ENCODE measurements at places on chromosomes 1 and 21.

DNA sequence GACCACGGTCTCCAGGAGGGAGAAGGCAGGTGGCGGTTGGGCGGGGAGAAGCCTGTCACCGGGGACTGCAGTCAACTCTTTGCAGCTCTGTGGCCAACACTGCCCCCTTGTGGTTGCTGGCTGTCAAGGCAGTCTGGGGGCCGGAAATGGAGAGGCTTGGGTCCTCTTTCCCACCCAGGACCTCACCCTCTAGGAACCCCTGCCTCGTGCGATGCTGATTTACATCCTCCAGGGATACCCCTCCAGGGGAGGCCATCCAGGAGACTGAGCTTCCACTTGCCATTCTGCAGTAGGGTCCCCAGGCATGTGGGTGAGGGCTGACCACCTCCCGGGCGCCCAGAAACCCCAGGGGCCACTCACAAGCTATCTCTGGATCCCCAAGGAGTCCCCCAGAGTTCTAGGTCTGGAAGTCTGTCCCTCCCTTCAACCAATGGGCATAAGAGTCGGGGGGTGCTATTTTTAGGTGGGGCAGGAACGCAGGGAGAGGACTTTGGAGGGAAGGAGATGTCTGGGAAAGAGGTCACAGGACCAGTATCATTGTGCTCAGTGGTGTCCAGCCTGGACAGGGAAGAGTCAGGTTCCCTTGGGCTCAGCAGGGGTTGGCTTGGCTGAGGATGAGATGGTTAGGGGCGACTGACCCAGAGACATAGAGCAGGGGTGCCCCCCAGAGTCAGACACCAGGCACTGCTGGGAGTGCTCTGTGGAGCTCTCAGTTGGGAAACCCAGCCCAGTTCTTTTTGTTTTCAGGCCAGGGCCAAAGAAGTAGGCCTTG, 7.1 kb upstream of the GPR61 start:
- peak; percentile 95 for DNase-seq

DNA sequence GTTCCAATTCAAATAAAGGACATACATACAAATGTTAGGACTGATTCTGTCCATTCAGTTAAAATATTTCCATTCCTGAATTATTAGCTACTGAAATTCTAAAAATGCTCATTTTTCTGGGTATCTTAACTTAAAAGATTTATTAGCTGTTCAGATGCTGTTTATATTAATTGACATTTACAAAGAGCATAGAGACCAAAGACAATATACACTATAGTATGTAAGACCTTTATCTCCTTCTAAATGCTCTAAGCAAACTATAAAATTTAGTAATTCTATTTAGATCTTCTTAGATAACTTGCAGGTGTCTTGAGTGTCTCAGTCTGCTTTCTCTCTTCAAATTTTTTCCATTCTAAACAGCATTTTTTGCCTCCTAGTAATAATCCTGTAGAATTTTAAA, 39.3 kb downstream of the VAMP4 start:
- DNase-seq = no peak

DNA sequence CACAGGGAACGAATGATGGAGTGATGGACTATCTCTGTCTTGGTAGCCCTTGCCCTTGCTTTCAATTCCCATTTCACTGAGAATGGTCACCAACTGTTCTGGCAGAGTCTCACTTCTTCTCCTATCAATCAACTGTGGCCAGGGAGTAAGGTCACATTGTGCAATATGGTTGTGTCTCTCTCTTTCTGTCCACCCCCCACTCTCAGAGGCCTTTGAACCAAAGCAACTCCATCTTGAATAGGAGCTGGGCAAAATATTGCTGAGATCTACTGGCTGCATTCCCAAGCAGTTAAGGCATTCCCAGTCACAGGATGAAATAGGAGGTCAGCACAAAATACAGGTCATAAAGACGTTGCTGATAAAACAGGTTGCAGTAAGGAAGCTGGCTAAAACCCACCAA, 36.7 kb downstream of the NTMT2 start:
- no peak for DNase-seq

- no peak for DNase-seq
Measured at GRCh38 chr1:55468142-55468795, 253.1 kb upstream of the USP24 start.

GRCh38 chr1:194476872-194477271, 1290.5 kb upstream of the B3GALT2 start:
- no peak for DNase-seq

- DNase-seq = no peak
Measured at GRCh38 chr1:245990315-245991022, 516.6 kb downstream of the SMYD3 start.

GRCh38 chr1:114554577-114554976, 26.8 kb downstream of the BCAS2 start:
- no peak for DNase-seq

DNA sequence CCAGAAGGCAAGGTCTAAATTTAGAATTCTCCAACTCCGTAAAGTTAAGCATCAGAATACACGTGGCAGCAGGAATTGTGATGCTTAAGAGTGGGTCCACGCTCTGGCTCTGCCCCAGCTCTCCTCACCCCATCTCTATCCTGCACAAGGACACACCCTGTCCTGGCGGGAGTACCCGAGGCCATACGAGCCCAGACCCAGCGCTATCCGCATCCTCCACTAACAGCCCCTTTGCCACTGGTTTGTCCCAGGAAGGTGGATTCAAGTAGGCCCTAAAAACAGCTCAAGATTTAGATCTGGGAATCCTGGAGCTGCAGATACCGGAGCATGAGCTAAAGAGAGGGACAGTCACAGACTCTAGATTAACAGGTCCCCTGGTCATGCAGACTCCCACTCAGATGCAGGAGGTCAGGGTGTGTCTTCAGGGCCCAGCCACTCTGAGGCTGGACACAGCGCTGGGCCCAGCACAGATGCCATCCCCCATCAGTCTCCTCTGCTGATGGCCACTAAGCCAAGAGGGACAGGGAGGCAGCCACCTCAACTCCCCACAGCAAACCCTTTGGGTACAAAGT, 393.3 kb downstream of the NPHP4 start:
- no peak for DNase-seq

DNA sequence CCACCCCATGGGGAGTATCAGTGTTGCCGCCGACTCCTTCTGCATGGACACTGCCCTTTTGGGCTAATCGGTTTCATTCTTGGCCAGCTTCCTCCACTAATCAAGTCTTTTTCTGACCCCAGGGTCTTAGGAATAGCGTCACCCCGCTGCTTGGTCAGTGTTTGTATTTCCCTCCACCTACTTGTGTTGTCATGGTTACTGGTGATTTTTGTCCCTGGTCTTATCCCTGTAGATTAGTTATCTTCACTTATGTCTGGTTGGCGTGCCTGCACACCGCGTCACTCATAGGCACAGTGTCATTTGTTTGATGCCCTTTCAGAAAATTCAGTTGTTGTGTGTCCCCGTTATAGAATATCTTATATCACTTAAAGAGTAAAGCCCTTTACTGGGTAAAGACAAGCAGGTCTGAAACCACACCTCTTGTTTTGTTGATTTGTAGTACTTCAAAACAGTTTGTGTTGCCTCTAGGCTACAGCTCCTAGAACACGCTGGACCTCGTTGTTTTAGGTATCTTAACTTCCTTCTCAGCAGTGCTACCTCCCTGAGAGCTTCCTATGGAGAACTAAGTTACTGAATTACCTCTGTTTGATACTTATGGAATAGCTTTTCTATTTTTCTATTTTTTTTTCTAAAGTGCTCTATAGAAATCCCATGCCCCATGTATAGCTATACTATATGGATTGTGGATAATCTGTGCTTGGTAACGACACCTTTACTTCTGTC, 868 bp downstream of the PPP1R12B start:
- DNase-seq = no peak

DNA sequence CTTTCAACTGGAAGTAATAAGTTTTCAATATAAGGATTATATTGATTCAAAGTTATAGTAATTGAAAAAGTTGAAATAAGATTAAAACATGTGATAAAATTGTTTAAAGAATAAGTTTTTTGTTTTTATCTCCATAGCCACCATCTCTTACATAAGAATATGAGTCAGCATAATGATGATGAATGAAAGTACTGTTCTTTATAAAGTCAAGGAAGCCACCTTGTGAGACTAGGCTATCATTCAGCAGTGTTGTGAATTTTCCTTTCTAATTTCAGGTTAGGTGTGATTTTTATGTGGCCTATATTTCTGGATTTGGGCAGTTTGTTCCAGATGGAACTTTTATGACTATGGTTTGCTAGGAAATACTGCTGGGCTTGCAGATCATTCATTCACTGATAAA, 22.4 kb upstream of the ASB17 start:
- no peak for DNase-seq

- DNase-seq = no peak
Measured at GRCh38 chr1:154423304-154423987, 18.3 kb downstream of the IL6R start.

GRCh38 chr1:80218112-80218511, 1211.6 kb upstream of the ADGRL4 start:
- no peak for DNase-seq

GRCh38 chr21:33011462-33011861, 14.3 kb upstream of the OLIG2 start:
- DNase-seq = no peak

DNA sequence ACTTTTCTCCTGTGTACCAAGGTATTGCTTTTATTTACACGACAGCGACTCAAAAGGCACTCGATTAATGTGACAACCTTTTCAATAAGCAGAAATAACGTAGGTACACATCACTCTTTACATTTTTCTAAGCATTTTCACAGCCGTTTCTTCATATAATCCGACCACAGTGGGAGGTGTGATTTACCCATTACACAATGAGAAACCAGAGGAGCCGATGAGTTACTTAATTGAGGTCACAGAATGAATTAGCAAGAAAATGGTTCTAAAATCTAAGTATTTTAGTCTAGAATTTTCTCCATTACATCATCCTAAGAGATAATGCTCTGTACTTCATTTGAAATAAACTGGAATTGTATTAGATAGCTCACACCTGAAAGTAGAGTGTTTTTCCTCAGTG, 71.5 kb downstream of the UMODL1 start:
- no peak for DNase-seq

GRCh38 chr1:212722270-212722957, 22.8 kb upstream of the BATF3 start:
- DNase-seq = no peak

DNA sequence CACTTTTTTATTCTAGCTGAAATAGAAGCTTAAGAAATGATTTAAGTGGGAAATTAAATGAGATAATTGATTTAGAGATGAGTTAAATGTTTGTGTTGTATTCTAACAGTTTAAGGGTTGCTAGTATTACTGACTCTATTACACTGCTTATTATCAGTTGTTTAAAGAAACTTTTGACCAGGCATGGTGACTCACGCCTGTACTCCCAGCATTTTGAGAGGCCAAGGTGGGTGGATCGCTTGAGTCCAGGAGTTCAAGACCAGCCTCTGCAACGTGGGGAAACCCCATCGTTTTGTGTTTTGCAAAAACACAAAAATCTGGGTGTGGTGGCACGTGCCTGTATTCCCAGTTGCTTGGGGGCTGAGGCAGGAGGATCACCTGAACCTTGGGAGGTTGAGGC, 14.2 kb downstream of the CLIC4 start:
- DNase-seq = no peak

DNA sequence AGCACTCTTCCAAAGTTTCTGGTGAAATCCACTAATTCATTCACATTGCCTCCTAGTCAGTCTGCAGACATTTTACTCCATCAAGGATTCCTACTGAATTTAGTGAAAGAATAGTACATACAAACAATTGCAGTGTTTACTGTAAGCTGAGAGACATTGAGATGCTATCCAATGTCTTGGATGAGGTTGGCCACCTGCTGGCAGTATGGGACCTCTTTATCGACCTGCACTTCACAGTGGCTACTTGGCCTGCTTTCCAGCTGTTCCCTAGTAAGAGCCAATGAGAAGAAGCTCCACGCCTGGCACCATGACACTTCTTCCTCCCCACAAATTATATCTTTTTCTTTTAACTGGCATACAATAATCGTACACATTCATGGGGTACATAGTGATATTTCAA, 51.5 kb upstream of the LRIF1 start:
- DNase-seq = no peak

- DNase-seq = no peak
Measured at GRCh38 chr1:161721738-161722343, 497 bp downstream of the FCRLB start.

- DNase-seq = no peak
Measured at GRCh38 chr1:21317035-21317689, 26.9 kb upstream of the ECE1 start.

- no peak for DNase-seq
Measured at GRCh38 chr1:51843948-51844347, 34.6 kb downstream of the NRDC start.

GRCh38 chr1:216222288-216222687, 201.0 kb downstream of the USH2A start:
- DNase-seq = no peak

DNA sequence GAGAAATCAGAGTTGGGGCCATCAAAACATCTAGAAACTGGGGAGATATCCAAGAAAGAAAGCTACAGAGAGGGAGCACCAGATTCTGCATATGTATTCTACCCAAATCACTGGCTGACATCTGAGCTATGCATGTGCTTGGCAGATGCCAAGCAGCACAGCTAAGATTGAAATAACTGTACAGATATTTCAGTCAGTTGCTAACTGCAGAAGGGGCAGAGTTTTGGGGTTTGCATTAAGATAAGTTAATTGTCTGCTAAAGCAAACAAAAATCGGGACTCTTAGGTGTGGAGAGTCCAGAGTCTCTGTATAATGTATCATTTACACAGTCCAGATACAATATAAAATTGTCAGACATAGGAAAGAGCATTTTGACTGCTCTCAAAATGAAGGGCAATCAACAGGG, 437.1 kb downstream of the PTBP2 start:
- DNase-seq = no peak

GRCh38 chr1:193707271-193708021, 521.0 kb upstream of the B3GALT2 start:
- no peak for DNase-seq

DNA sequence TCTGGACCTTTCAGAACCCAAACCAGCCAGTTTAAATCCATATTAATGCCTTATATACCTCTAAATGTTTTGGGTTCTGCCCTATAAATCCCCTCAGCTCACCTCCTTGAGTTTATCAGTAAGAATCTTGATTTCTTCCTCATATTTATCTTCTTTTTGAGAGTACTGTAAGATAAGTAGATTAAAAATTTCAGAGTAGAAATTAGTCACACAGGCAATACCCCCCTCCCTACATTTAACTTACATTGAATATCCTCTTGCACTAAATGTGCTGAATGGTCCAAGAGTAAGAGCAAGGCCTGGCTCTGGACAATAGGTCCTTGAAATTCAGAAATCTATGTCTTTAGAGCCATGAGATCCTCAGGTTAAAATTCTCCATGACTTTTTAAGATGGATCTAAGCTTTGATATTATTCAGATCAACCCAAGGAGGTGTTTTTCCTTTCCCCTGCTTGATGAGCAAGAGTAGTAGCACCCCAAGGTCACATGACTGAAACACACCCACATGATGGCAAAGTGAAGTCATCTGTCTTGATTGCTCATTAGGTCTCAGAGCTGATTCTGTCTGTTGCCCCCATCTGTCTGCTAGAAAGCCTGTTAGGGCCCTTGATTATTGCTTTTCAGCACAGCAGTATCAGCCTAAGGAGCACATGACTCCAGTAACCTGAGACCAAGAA, 15.8 kb upstream of the NUP210L start:
- DNase-seq = peak; percentile 42
